ENCODE measurements at places on chromosomes 3 and 15.

DNA sequence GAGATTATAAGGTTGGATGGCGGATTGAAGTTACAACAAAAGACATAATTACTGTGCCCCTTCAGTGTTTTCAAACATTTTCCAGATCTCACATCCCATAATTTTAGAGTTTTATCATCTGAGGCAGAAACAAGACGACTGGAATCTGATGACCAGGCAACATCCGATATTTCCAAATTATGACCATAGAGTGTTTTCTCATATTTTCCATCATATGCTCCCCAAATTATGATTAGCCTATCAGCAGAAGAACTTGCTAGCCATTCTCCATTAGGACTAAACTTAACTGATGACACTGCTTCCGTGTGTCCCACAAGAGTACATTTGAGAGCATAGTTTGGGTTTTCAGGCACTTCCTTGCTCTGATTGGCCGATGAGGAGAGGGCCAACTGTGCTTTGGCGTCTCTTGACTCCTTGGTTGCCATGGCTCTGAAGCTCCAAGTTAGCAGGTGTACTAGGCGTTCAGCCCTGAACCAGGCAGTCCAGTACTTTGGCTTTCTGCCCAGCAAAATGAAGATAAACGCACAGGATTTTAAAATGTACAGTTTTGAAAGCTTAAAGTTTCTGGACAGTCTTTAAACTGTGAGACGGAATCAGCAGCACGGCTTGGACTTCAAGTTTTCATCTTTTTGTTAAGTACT lies 638 bp downstream of the WDR5B start:
- no peak for DNase-seq

DNA sequence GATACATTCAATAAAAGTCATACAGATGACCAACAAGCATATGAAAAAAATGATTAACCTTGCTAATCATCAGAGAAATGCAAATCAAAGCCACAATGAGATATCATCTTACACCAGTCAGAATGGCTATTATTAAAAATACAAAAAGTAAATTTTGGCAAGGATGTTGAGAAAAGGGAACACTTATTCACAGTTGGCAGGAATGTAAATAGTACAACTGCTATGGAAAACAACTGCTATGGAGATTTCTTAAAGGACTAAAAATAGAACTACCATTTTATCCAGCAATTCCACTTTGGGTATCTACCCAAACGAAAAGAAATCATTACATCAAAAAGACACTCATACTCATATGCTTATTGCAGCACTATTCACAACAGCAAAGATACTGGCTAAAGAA lies 1121.8 kb downstream of the TBL1XR1 start:
- no peak for DNase-seq

GRCh38 chr15:31609258-31609681 lies 282.6 kb downstream of the KLF13 start:
- DNase-seq, result no peak

- no peak for DNase-seq
These were observed 520.8 kb downstream of the GRM7 start for GRCh38 chr3:7381741-7382140.

GRCh38 chr15:69666921-69667811 lies 214.5 kb downstream of the RPLP1 start:
- no peak for DNase-seq

DNA sequence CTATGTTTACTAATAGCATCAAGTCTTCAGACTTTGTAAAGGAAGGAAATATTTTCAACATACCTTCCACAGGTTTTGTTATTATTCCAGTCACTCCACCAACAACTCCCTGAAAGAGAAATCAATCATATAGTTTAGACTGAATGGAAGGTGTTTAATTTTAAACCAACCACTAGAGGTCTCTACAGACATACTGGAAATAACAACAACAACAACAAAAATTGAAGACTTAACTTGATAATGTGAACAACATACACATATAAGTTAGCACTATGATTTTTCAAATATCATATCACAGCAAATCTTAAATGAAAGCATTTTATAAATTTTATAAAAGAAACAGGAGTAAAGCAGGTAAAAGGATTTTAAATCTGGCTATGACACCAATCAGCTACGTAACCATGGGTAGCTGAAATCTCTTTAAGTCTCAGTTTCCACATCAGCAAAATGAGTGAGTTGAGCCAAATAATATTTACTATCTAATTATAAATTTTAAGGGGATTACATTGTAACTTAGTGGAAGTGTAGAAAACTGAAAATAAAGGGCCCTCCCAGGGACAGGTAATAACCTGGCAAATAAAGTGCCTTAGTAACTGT lies 188.2 kb downstream of the VPS13C start:
- DNase-seq, result no peak

GRCh38 chr15:86915811-86916331 lies 836.2 kb downstream of the AGBL1 start:
- DNase-seq, result no peak

GRCh38 chr3:141575879-141576743 lies 89.3 kb downstream of the RASA2 start:
- no peak for DNase-seq

GRCh38 chr3:89042236-89042835 lies 65.1 kb upstream of the EPHA3 start:
- no peak for DNase-seq

DNA sequence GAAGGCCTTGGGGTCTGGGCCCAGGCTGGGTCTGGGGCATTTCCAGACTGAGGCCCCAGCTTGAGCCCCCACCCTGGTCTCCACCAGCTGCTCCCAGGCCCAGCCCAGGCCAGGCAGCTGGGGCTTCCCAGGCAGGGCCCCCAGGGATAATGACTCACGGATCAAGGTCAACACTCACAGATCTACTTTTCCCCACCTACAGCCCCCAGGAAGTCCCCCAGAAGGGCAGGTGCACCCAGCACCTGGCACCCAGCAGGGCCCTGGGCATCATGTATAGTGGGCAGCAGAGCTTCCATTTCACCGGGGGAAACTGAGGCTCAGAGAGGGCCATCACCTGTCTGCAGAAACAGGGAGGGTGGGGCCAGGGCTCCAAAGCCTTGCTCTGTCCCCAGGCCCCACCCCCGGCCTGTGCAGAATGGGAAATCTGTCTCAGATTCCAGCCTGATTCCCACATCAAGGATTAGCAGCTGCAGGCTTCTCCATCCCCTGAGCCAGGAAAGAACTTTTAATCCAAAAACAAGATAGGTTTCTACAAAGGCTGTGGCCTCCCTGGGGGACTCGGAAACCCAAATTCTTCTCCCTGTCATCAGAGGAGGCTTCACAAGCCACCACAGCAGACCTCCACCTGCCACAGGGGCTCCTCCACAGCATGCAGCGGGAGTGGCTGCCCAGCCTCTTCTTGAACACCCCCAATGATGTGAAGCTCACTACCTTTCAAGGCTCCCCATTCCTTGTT lies 49.8 kb downstream of the IQSEC1 start:
- DNase-seq, result no peak

- DNase-seq, result no peak
These were observed 119.8 kb upstream of the ALDH1A3 start for GRCh38 chr15:100759698-100760356.

Measured in stimulated activated CD8-positive, alpha-beta memory T cell treated with anti-CD3 and anti-CD28 coated beads, Interleukin-7, amount 100 ng/mL, for 1 hour (primary cell).